ENCODE measurements at places on chromosomes 5 and 9. TPM values are rescaled to one million over a fixed set of nuclear protein-coding genes. Genes with fewer than 3 reads are reported as not detected.

The SLC45A2 gene
- 0.23 TPM for total RNA-seq

The IFNA13 gene
- not detected for total RNA-seq

The FBXL7 gene
- total RNA-seq: not detected

The SLC46A2 gene
- not detected for total RNA-seq

The GABRA6 gene
- not detected for total RNA-seq

The CCNI2 gene
- total RNA-seq: 6.7 TPM

The SLC6A18 gene
- total RNA-seq: not detected

The CCNJL gene
- total RNA-seq: not detected

The PCDHGA1 gene
- not detected for total RNA-seq

The FNIP1 gene
- total RNA-seq: 28.7 TPM

The HTR4 gene
- not detected for total RNA-seq

The SLC24A2 gene
- total RNA-seq: not detected

The CNTFR gene
- total RNA-seq: not detected

The PTPN3 gene
- 0.35 TPM for total RNA-seq

The OBP2B gene
- not detected for total RNA-seq

The GNA14 gene
- not detected for total RNA-seq

Measured in activated CD4-positive, alpha-beta memory T cell treated with anti-CD3 and anti-CD28 coated beads, Interleukin-2, amount 10 ng/mL, durations not matched to agents 7 days and 5 days (primary cell).